AG04449 (cell line): ENCODE measurements at places on chromosomes 6 and 20.
A peak's percentile ranks its signal among the peaks of the same experiment; 100 is the strongest.

GRCh38 chr6:142624978-142625715, 319.8 kb downstream of the HIVEP2 start:
- no peak for DNase-seq

- no peak for DNase-seq
These were observed 86.2 kb upstream of the ARID1B start for GRCh38 chr6:156691018-156691417.

- no peak for DNase-seq
These were observed 31.2 kb downstream of the RREB1 start for GRCh38 chr6:7138921-7139358.

DNA sequence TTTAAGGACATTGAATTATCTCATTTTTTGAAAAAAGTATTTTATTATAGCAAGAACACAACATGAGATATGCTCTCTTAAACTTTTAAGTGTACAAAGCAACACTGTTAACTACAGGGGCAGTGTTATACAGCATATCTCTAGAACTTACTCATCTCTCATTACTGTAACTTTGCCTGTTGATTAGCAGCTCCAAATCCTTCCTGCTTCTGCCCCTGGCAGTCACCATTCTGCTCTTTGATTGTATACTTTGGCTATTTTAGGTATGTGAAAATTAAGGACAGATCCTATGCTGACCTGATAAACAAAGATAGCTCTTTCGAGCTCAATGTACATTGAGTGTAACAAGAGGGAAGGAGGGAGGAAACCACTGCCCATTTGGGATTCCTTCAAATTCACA, 1349.8 kb upstream of the GJE1 start:
- peak; percentile 7 for DNase-seq

DNA sequence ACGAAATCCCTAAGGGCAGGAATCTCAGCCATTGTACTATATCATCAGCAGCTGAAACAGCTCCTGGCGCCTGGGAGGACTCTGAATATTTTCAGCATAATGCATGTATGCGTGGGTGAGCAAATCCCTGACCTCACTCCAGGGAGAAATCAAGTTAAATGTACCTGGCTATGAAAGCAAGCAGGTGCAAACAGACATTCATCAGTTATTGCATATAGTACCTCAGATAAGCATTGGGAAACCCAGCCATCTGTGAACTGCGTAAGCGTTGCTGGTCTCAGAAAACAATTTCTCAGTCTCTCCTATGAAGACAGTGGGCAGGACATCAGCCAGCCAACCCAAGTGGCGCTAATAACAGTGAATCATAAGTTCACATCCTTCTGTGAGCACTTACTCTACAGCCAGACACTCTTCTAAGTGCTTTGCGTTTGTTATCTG, 622.6 kb downstream of the EPM2A start:
- DNase-seq: no peak

DNA sequence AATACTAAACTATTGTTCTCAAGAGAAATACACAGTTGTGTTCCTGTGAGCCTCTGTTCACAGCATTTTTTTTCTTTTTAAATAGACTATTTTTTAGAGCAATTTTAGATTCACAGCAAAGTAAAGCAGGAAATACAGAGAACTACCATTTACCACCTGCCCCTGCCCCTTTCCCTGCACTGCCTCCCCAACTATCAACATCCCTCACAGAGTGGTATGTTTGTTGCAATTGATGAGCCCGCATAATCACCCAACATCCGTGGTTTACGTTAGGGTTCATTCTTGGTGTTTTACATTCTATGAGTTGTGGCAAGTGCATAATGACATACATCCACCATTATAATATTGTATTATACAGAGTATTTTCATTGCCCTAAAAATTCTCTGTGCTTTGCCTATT, 71.6 kb upstream of the TNFAIP3 start:
- DNase-seq: no peak

DNA sequence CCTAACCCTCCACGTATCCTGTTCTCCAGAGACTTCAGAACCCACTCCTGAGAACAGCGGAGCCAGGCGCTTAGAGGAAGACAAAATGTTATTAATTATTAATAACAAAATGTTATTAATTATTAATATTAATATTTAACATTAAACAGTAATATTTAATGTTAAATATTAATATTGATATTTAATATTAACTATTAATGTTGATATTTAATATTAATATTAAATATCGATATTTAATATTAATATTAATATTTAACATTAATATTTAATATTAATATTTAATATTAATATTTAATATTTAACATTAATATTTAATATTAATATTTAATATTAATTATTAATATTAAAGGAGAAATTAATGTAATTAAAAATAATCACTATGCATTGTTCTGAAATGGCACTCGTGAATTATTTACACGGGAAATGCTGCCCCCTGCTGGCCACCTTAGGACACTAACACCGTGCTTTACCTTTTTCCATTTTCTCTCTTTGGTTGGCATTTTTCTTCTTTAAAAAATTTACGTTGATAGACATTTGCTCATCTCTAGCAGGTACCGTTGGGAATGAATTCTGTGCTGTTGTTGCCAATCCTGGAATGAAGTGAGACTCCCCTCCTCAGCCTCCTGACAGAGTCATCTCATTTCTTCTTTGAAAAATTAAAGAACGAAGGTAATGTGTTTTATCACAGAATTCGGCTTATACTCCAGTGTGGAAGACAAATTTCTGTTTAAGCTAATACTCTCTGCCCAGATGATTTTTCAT, 7.5 kb upstream of the GGTLC1 start:
- no peak for DNase-seq

DNA sequence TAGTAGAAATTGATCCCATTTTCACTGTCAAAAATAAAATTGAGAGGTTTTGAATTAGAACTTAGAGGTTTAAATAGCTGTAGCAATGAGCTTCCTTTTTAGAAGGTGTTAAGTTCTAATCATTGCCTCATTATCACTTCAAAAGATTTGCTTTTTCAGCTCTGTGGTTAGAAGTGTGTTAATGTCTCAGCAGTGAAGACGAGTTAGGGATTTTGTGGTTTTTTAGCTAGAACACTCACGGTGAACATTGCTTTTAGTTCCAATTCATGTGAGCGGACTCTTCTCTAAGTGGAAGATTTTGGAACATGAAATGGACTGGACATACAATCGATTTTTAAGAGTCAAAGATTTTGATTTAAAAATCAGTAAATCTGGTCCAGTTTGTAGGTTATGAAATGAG, 12.7 kb upstream of the IFNGR1 start:
- no peak for DNase-seq

GRCh38 chr6:33692760-33693158, 18.7 kb downstream of the UQCC2 start:
- DNase-seq: no peak

DNA sequence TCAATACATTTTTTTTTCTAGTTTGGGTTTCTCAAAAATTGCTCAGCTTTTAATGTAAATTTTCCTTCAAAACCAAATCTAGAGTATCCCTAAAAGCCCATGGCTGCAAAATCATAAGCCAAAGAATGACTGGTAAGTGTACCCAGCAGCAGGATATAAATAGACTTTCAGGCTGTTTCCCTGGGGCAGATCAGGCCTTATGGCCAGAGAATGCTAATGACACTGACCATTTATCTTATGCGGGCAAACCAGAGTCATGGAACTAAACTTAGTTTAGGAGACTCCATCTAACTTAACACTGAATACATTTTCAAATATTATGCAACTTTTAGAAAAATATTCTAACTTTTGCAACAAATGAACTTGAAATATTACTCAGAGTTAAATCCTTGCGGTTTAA, 7.4 kb downstream of the OSER1 start:
- no peak for DNase-seq

- no peak for DNase-seq
These were observed 4.1 kb downstream of the RBM38 start for GRCh38 chr20:57395111-57395966.

DNA sequence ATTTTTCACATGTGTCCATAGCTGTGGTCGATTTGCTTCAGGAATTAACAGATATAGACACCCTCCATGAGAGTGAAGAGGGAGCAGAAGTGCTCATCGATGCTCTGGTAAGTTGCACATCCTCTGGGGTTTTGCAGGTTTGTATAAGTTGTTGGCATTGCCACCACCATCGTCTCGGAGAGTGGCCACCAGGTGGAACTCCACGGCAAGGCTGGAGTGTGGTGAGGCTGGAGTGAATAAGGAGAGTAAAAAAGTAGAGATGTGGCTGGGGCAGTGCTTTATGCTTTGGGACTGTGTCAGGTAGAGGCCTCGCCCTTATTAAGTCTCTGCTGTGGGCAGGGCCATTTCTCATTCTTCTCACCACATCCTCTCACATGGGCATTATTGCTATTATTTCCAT, 63.7 kb downstream of the CTNNBL1 start:
- no peak for DNase-seq

- DNase-seq: no peak
These were observed 13.5 kb downstream of the HLA-A start for GRCh38 chr6:29955783-29956182.

DNA sequence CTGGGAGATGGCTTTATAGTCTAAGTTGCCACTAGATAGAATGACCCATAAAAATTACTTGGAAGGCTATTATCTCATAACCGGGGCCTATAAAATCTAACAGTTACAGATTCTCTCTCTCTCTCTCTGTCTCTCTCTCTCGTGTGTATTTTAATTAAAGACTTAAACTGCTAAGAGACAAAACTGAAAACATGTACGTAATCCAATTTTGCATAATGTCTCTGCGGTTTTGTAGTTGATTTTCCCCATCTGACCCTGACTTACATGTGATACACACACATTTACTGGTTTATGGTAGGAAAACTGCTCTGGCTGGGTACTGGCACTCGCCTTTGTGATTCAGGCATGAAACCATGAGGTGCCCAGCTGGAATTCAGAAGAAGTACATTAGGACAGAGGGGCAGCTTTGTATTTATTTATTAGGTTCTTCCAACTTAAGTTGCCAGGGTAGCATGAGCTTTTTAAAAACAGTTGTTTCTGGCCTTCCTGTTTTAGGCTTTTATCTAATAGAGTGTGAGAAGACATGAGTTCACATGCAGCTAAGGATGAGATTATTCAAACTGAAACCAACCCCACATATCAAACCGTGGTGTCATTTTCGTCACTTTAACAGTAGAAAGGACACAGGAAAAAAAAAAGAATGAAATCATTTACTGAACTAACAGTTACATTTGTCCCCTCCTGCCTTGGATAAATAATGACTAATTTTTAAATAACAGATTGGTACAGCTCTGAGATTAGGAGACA, 182.5 kb downstream of the GMPR start:
- DNase-seq: peak; percentile 52

DNA sequence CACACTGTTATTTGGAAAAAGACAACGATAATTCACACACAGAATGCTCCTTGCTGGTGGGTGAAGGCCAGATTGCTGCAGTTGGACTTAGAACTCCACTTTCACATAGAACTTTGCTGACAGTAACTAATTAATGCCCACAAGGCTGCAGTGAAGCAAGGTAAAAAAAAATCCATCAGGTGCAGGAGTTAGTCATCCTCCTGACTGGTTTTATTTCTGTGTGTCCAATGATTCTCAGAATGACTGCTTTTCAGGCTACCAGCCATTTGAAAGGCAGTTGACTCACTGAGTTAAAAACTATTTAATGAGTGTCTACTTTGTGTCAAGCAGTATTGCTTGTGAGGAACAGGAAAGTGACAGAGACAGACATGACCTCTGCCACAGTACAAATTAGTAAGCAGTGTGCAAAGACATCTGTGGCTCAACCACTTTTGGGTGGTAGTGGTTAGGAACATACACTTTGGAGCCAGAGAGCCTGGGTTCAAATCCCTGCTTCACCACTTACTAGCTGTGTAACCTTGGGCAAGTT, 41.9 kb downstream of the ELOVL5 start:
- no peak for DNase-seq

- no peak for DNase-seq
These were observed 185.4 kb upstream of the SLC24A3 start for GRCh38 chr20:19026901-19027644.

DNA sequence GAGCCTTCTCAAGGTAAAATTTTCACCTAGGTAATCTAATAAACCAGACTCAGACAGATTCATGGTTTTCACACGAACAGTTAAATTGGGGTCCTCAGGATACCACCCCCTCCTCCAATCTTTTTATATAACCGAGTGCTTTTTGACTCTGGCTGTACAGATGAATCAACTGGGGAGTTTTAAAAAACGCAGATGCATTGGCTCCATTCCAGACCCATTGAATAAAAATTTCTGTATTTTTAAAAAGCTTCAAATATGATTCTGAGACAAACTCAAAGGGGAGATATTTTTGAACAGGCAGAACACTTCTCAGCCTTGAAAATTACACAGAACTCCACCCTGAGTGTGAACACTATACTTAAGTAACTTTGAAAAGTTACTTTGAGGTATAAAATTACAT, 7.2 kb downstream of the UTRN start:
- DNase-seq: no peak

GRCh38 chr20:34350095-34350494, 13.0 kb upstream of the ITCH start:
- DNase-seq: no peak

GRCh38 chr6:23036406-23036983, 467.1 kb downstream of the HDGFL1 start:
- no peak for DNase-seq

DNA sequence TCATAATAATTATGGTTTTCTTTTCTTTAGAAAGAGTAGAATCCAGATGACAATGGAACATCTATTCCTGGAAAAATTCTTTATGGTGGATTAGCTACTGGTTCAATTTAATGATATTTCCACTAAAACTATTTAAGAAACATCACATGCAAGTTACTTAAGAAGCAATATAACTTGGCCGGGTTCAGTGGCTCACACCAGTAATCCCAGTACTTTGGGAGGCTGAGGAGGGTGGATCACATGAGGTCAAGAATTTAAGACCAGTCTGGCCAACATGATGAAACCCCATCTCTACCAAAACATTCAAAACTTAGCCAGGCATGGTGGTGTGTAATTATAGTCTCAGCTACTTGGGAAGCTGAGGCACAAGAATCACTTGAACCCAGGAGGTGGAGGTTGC, 65.9 kb upstream of the SMLR1 start:
- no peak for DNase-seq
